ENCODE measurements at places on chromosomes 4 and X.

DNA sequence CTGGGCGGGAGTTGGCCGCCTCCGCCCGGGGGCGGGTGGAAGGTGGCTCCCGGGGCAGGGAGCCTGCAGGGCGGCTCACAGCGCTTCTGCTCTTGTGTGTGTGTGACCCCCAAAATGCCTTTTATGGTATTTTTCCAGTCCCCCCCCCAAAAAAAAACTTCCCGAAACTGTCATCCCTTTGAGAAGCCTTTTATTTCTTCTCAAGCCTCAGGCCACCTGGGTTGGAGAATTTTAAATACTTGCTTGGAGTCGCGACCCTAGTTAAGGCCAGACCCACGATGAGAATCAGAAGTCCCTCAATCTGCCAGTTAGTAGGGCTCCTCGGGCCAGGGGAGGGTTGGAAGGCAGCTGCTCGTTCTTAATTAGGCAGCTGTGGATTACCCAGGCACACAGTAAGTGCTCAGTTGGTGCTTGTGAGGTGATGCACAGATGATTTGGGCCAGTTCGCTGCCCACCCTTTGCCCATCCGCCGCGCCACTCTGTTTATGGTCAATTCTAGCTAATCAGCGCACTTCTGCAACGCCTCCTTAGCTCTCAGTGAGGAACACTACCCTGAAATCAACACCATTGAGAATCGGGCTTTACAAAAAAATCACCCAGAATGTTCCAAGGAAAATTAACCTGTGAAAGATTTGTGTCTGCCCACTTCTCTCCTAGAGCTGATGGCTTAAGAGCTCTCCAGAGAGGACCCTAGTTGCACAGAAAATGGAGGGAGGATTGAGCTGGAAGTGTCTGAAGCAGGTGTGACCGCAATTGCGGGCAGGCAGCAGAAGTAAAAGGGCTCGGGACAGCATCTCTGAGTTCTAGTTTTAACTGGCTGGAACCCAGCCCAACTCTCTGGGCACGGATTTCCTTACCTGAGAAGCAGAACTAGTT is 648 bp upstream of the SCD5 start:
- no peak for DNase-seq

GRCh38 chr4:152970102-152970820 is 34.1 kb downstream of the FHDC1 start:
- DNase-seq, result no peak

GRCh38 chr4:47075262-47075661 is 43.9 kb downstream of the GABRB1 start:
- no peak for DNase-seq

GRCh38 chr4:74374561-74375327 is 9.8 kb downstream of the EREG start:
- peak; percentile 48 for DNase-seq

- no peak for DNase-seq
These were observed 232.2 kb upstream of the MAOA start for GRCh38 chrX:43423876-43424275.

- DNase-seq, result no peak
These were observed 25.7 kb downstream of the PJA1 start for GRCh38 chrX:69139516-69139915.

GRCh38 chr4:147730333-147730732 is 1.6 kb upstream of the ARHGAP10 start:
- DNase-seq, result no peak

- no peak for DNase-seq
These were observed 482.1 kb upstream of the HS3ST1 start for GRCh38 chr4:11910812-11911211.

DNA sequence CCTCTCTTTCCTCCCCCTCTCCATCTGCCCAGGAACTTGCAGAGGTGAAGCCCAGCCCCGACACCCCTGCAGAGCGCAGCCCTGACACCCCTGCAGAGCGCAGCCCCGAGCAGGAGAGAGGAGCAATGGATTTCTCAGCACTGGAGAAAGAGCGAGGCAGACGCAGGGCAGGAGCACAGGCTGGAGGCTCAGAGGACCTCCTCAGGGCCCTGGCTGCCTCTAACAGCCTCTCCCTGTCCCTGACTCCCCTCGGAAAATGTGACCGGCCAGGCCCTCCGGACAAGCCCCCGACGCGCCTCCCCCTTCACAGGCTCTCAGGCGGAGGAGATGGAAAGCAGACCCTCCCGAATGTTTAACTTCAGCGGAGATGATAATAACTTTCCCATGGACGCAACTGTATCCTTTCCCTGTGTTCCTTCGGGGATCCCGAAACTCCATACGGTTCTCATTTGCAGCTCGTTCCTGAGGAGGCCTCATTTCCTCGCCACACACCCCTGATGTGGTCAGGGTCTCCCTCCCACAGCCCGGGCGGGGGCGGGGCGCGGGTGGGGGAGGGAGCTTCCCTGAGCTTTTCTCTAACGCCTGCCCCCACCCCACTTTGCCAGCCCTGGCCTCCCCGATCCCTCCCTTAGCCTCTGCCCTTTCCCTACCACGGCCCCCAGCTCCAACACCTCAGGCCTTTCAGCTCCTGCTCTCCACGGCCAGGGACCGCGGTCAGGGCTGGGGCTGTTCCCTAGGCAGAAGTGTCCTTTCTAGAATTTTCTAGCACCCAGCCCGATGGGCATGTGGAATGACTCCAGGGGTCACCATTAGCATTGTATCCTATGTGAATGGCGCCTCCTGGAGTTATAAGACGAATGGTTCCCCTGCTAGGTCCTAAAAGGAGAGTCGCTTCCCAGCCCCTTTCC is 201.1 kb upstream of the BCOR start:
- DNase-seq, result no peak

DNA sequence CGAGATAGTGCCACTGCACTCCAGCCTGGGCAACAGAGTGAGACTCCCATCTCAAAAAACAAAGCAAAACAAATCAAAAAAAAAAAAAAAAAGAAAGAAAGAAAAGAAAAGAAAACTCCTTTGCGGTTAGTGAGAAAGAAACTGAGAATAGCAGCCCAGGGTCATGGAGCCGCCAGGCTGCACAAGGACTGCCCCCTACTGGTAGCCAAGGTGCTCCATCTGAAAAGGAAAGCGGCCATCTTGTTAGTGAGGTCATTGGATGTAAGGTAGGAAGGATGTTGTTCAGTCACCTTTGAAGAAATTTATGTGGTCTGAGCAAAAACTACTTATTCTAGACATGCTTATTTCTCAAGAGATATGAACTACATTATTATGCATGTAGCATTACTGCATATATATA is 660.6 kb upstream of the TENM3 start:
- DNase-seq, result no peak

DNA sequence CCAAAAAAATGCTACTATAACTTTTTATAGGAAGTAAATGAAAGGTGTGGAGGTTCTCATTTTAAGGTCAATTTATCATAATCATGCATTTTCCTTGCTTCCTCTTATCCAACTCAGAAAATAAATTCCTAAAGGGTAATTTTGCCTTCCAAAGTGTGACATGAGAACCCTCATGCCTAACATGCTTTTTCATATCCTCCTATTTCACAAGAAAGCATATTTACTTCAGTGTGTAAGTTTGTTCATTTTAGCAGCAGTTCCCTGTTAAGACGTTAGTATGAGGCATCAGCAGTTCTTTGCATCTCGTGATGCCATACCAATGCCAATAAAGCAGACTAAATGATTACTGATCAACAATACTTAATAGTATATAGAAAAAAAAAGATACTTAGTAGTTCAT is 18.4 kb downstream of the WDFY3 start:
- no peak for DNase-seq

- DNase-seq, result no peak
These were observed 246.4 kb downstream of the SH2D1A start for GRCh38 chrX:124592744-124593143.

DNA sequence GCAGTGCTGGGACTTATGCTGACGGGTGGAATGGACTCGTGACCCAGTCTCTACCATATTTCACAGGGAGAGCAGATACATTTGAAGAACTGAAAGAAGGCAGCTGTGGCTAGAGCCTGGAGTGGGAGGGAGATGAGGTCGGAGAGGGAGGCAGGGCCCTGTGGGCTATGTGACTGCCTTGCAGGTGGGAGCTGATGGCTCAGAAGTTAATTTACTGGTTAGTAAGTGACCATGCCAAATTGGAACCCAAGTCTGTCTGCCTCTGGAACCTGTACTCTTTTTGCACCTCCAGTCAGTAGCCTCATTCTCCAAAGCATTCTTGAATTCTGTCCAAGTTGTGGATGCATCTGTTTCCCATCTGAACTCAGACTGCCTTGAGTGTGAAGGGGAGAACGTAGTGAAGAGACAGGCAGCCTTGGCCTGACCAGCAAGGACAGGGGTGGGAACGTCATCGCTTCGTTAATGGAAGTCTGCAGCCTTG is 92.3 kb downstream of the REPS2 start:
- DNase-seq, result no peak

Measured in GOT3 (cell line).